Effector memory CD8-positive, alpha-beta T cell (primary cell): ENCODE measurements at places on chromosomes 7 and 10.

DNA sequence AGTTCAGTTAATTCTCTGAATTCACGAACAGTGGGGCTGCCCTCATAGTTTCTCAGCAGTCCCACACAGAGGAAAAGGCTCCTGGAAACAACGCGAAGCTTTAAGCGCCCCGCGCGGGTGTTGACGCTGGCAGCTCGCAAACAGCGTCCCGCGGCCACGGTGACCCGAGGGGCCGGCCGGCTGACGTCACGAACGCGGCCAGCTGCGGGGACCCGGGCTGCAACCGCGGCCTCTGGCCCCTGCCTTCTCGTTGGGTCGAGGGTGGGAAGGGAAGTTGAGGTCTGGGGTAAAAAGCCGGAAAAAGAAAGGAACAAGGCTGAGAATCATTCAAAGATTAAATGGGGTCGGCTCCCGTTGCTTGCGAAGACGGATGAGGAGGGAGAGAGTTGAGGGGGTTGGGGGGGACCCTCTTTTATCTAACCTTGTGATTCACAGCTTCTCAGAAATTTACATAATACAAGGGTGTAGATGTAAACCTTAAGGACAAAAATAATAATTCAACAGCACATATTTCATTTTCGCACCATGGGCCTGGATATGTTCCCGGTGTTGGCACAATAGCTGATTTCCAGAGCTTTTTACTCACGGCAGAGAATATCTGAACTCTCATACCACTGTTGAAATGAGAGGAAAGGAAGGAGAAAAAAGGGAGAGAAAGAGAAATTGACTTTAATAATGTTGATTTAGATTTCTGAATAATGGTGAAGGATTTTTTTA lies 7.3 kb upstream of the FEZF1 start:
- DNase-seq, result no peak

GRCh38 chr10:87761892-87762291 lies 56.1 kb downstream of the ATAD1 start:
- DNase-seq, result no peak

- DNase-seq, result peak; percentile 82
Observed at GRCh38 chr7:44044315-44045225, at the start of gene DBNL. TSS of gene DBNL (plus strand) at chr7:44044702. CDS start at chr7:44044738, 36 bp downstream.

DNA sequence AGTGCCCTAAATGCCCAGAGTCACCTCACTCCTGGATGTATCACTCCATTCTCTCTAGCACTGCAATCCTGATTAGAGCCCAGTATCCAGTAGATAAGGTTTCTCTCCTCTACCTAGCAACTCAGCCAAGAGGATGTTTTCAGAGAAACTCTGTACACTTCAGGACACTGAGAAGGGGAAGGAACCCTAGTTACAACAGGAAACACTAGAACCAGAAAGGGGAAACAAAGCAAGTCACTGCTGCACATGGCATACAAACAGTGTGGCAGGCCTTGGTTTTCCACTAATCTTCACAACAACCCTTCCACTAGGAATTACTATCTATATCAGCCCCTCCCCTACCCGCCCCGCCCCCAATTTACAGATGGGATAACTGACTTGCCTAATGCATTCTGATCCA lies 1.6 kb downstream of the FAM204A start:
- no peak for DNase-seq

- no peak for DNase-seq
Observed at GRCh38 chr10:34254596-34254995, 560.5 kb downstream of the PARD3 start.

GRCh38 chr10:87551326-87551725 lies 46.6 kb downstream of the MINPP1 start:
- DNase-seq, result no peak

GRCh38 chr7:123847868-123848267 lies 2.9 kb downstream of the HYAL4 start:
- DNase-seq, result no peak

DNA sequence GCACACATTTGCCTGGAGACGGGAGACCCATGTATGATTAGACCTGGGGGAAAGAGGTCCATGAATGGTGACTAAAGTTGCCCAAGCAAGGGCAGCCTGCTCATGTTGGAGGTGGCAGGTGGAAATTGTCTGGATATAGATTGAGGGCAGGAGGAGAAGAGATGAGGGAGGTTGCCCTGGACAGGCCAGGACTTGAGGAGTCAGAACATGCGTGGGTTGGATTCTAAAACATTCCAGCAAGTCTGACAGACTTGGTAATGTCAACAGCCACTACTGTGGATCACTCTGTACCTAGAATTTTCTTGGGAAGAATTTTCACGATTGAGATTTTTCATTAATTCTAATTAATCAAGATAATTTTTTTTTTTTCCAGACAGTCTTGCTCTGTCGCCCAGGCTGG lies 19.1 kb upstream of the SVOPL start:
- no peak for DNase-seq

GRCh38 chr10:60238759-60239100 lies 150.9 kb downstream of the ANK3 start:
- DNase-seq, result no peak

DNA sequence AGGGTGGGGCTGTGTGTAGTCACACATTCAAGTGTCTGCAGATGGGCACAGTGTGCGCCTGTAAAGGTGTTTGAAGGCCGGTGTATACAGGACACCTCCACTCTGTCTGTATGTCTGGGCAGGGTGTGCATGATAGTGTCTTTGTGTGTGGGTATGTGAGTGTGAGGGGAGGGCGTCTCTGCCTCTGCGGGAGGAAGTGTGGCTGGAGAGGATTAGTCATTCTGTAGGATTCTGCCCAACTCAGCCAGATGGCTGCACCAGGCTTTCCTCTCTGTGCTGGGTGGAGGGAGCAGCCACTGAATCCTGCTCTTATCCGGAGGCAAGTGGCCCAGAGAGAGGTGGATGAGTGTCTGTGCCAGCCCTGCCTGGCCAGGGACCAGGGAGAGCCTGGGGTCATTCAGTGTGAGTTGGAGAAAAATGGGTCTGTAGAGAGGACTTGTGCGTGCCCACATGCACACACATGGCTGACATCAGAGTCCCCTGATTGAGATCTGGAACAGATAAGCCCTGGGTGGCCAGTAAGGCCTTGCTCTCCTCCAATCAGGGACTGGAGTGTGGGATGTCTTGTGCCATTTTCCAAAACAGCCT lies 1.7 kb downstream of the SFXN3 start:
- DNase-seq, result no peak

GRCh38 chr7:2151801-2152612 lies 80.7 kb downstream of the MAD1L1 start:
- DNase-seq, result no peak

DNA sequence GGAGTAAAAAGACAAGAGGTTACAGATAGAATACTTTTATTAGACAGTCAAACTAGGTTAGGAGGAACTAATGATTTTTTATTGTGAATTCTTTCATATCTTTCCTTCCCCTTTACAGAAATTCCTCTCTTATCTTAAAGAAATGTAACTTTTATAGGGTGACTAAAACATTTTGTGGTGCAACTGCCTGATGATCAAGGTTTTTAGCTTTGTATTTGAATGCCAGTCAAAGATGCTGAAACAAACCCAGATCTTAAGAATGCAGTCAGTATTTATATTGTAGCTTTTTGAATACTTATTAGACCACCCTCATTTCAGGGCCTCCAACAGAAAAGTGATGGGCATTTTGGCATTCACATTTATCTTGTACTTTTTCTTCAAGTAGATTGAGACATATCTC lies 27.4 kb downstream of the TAX1BP1 start:
- no peak for DNase-seq

- DNase-seq, result no peak
Observed at GRCh38 chr10:78505657-78506056, 472.0 kb downstream of the RPS24 start.

DNA sequence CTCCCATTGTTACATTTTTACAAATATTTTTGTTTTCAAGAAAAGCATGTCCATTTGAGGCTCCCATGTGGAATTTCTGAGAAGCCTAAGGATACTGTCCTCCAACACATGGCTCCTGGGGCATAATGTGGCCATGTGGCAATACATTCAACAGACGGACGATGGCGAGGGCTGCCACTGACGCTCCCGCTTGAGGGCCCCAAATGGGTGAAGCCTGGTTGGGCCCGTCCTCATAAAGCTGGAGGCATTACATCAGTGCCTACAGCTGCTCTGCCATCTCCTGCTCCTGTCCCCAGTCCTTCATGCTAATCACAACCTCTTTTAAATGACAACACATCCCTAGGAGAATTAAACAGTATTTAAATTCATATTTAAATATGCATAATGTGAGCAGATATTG lies 246.8 kb downstream of the TNS3 start:
- no peak for DNase-seq

- no peak for DNase-seq
Observed at GRCh38 chr7:45239486-45239885, 81.9 kb downstream of the RAMP3 start.

- no peak for DNase-seq
Observed at GRCh38 chr7:141946796-141947195, at the start of gene CLEC5A. TSS of gene CLEC5A (minus strand) at chr7:141946974. CDS start at chr7:141946292, 682 bp downstream.

DNA sequence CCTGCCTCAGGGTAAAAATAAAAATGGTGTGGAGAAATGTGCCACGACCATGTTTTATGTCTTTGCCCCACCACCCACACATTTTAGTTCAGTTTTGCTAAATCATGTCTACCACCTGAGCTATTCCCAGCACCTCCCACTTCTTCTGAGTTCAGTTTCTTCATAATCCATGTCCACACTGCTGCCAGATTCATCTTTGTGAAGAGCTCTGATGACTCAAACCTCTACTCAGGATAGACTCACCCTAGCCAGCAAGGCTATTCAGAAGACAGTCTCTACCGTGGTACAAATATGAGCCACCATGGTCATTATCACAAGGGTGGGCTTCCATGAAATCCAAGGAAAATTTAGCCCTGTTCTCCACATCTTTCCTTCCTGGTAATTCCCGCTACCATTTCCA lies 231.1 kb upstream of the PRKCQ start:
- DNase-seq, result no peak

DNA sequence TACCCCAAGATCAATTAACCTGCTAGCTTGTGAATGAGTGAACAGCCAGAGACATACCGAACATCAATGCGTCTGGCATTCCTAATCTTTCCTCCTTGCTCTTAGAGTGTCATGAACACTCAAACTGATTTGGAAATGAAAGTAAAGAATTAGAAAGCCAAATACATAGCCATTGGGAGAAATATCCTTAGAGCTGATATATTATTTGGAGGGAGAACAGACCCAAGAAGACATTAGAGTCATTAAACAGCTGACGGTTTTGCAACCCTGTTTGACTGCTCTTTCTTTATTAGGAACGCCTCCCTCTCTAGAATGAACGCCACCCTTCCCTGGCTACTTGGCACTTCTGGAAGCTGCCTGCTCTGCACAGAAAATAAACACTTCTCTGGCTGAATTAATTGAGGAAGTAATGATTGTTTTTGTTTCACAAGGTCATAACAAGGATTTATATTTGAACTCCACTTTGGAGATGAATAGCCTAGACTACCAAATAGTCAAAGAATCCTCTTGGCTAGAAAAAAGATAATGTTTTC lies 42.8 kb downstream of the CTTNBP2 start:
- DNase-seq, result no peak

DNA sequence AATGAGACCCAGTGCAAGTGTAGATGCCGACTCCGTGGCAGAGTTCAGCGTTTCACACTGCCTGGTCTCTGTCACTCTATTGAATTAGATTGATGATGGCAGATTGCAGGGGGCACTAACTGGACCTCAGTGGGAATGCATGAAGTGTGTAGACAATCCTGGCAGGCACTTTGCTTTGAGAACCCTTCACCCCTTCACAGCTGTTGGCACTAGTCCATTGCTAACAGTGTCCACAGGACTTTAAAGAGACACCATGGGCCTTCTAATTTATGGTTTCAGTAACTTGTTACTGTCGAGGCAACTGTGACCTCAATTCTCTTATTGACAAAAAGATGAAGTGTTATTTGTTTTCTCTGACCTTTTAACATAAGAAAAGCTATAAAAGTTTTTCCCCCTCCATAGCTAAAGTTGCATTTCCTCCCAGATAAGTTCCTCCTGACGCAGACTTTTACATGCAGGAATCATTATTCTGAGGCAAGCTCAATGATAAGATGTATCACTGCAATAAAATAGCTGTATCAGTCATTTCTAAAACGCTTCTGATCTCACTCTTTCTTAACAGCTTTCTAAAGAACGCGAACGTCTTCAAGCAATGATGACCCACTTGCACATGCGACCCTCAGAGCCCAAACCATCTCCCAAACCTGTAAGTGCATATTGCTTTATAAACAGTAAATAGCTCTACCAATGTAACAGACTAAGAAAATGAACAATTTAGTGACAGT lies 238.9 kb downstream of the FOXP2 start:
- DNase-seq, result no peak

- no peak for DNase-seq
Observed at GRCh38 chr7:87151729-87152111, 533 bp upstream of the DMTF1 start.

DNA sequence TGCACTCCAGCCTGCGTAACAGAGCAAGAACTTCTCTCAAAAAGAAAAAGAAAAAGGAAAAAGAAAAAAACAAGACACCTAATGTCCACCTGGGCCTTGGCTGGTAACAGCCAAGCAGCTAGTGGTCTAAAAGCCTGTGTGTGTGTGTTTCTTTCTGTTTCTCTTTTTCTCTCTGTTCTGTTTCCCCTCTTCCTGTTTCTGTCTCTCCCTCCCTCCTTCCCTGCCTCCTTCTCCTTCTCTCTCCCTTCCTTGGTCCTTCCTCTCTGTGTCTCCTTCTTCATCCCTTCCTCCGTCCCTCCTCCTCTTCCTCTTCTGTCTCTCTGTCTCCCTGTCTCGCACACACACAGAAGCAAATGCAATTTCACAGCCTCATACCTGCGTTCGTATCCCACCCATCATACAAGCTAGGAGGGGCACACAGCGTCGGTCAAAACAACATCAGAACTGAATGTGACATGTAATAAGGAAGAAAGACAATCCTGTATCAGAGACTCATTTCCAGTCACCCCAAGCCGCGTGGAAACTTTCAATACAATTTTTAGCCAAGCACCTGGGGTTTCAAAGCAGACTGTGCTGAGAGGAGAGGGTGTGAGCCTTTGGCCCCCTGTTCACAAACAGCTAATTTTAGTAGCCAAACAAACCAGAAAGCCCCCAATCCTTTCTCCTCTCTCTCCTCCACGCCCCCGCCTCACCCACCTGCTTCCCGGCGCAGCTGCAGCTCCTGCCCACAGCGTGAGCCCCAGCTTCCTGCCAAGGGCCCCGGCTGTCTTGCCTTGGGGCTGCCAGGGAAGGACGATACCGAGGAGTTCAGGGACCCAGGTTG lies 50.2 kb upstream of the GNA12 start:
- DNase-seq, result peak; percentile 43
